Right lobe of liver (tissue), 6 donors: ENCODE measurements at places on chromosomes 4 and X. TPM values are rescaled to one million over a fixed set of nuclear protein-coding genes. Genes with fewer than 3 reads are reported as not detected.

CYBB gene
- total RNA-seq: 39.4 TPM

GRCh38 chr4:176441594-176441993 is 121.8 kb downstream of the SPCS3 start:
- DNase-seq: no peak

TLR10 gene
- total RNA-seq: not detected

BMP2K gene
- total RNA-seq: 18.9 TPM

- DNase-seq: no peak
These were observed 5.8 kb downstream of the ATG4A start for GRCh38 chrX:108097380-108097779.

DNA sequence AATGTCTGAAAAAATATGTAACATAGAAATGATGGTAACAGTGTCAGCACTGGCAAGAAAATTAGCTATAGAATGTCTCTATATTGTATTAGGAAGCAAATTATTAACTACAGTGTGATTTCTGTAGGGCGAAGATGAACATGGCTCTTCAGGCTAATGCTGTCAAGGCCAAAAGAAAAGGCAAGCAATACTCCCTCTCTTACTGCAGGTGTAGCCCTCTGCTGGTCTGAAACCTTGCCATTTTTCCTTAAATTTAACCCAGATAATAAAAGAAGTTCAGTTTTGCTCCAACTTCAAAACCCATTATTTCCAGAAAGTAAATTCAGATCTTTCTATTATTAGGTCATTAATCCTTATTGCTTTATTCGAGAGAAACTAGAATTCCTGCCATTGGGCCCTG is 215.9 kb downstream of the LRBA start:
- DNase-seq: no peak

GRCh38 chrX:135543172-135543571 is 22.7 kb downstream of the INTS6L start:
- no peak for DNase-seq

DNA sequence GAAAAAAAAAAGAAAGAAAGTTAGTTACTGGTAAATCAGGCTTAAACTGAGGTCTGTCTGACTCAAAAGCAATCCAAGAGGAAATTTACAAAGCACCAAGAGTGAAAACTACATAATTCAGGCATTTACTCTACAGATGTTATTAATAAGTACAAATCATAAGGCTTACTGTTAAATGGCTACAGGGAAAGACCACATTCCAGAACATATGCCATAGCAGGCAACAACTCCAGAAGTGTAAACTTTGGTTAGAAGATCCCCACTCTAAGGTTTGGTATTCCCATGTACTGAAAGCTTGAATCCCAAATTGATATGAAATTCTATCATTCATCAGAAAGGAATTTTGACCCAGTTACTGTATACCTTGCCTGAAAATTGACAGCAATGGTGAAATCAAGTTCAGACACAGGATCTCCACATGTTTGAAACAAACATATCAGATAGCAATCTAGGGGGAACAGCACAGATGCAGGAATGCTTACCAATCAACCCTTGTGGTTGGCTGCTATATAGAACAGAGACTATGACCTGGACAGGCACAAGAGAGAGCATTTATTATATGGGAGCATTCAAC is 6.6 kb downstream of the USP26 start:
- DNase-seq: no peak

DNA sequence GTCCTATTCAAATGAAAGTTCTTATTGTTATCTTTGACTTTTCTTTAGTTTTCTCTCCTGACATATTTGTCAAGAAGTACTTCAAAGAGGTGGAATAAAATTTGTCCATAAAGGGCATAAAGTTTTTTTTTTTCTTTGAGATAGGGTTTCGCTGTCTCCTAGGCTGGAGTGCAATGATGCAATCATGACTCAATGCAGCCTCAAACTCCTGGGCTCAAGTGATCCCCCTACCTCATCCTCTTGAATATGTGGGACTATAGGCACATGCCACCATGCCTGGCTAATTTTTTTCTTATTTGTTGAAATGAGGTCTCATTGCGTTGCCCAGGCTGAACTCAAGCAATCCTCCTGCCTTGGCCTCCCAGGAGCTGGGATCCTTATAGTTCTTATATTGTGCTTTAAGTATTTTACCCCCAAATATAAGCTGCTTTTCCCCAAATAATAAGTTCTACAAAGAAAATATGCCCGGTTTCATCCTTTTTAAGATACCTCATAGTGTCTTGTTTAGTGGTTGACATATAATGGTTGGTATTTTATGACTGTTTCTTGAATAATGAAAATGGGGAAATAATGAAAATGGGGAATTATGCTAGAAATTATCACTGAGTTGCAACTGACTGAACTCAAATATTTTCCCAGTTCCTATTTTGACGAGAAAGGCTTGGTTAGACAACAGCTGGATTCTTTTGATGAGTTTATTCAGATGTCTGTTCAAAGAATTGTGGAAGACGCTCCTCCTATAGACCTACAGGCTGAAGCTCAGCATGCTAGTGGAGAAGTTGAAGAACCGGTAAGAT is 11.6 kb downstream of the POLR2B start:
- no peak for DNase-seq

GRCh38 chrX:72169008-72169728 is 12.4 kb upstream of the PIN4 start:
- no peak for DNase-seq

GRCh38 chr4:115228851-115229250 is 115.4 kb upstream of the NDST4 start:
- DNase-seq: no peak

SLC10A4 gene
- not detected for total RNA-seq

OTC gene
- total RNA-seq: 125 TPM

GRCh38 chr4:6888506-6889071 is 21.0 kb upstream of the TBC1D14 start:
- DNase-seq: no peak

DNA sequence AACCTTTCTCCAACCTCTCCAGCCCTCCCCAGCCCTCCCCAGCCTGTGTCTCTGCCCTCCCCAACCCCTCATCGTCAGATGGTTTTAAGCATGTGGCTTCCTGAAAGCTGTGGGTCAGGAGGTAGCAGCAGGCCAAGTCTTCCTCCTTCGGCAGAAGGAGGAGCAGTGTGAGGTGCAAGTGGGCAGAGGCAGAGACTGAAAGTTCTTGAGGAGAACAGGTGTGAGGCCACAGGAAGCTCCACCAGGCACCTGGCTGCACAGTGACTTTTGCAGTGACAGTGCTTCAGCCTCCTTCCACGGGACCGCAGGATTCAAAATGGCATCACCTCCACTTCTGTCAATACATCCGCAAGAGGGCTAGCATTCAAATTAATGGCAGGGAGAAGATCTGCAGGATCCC is 203.9 kb upstream of the LEF1 start:
- DNase-seq: no peak

GRCh38 chr4:13056630-13057189 is 427.4 kb downstream of the RAB28 start:
- DNase-seq: no peak

DNA sequence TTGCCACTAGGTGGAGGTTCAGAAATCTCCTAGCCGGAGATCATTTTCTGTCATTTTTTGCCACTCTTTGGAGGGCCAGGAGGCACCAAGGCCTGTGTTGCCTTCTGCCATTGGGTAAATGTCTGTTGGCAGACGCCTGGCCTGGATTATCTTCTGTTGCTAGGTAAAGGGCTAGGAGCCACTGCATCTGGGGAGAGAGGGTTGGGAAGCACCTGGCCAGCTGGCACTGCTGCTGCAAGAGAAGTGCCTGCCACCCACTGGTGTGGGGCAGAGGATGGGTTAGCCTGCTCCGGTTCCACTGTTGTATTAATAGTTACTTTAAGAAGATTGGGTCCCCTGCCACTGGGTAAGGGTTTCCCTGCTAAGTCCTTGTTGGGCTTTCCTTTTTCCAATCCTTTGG is 58.1 kb downstream of the AWAT2 start:
- DNase-seq: no peak

DNA sequence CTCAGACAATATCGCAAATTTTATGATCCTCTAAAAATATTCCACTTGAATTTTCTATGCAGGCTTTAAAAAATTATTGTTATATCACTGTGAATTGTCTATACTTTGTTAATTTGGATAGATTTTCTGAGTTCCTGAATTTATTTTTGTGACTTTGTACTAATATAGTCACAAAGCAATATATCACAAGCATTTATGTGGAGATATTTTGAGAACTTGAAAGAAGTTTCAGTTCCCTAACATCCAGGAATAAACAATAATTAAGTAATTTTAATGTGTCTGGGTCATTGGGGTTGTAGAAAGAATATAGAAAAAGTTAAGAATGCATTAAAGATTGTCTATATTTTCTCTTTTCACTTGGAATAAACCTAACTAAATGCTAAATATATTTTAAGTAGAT is 32.0 kb downstream of the CXCL8 start:
- DNase-seq: no peak

JAKMIP1 gene
- total RNA-seq: not detected

MAML3 gene
- total RNA-seq: 4.6 TPM

F9 gene
- total RNA-seq: 414 TPM

DNA sequence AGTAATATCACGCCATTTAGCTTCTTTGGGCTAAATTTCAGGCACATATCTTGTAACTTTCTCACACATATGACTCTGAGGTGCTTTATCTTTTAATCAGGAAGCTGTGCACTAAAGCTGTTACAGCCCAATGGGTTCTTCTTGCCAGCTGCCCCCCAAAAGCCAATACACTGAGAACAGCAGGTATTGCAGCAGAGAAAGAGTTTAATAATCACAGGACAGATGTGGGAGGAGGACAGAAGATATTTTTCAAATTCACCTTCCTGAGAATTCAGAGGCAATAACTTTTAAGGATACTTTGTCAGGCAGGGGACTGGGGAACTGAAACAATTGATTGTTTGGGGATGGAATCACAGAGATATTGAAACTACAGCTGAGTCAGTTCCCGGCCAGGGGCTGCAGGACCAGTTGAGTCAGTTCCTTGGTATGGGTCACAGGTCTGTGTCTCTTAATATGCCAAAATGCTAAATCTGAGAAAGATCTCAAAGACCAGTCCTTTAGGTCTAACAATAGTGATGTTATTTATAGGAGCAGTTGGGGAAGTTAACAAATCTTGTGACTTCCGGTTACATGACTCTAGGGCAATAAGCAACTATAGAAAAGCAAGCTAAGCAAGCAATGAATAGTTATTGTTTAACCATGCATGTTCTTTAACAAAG is 28.1 kb downstream of the DDIT4L start:
- no peak for DNase-seq

- DNase-seq: no peak
These were observed 263.2 kb downstream of the DMD start for GRCh38 chrX:32948130-32948529.

GPRASP1 gene
- 1.2 TPM for total RNA-seq

GRCh38 chrX:149205937-149206336 is 299.2 kb downstream of the IDS start:
- no peak for DNase-seq

GRCh38 chr4:121156822-121157769 is 7.0 kb downstream of the TNIP3 start:
- DNase-seq: peak; percentile 34

- DNase-seq: no peak
These were observed 83.4 kb upstream of the FAM47B start for GRCh38 chrX:34859191-34859590.

GRCh38 chr4:52010986-52011385 is 9.2 kb downstream of the LRRC66 start:
- DNase-seq: no peak

MAGEA8 gene
- not detected for total RNA-seq

DNA sequence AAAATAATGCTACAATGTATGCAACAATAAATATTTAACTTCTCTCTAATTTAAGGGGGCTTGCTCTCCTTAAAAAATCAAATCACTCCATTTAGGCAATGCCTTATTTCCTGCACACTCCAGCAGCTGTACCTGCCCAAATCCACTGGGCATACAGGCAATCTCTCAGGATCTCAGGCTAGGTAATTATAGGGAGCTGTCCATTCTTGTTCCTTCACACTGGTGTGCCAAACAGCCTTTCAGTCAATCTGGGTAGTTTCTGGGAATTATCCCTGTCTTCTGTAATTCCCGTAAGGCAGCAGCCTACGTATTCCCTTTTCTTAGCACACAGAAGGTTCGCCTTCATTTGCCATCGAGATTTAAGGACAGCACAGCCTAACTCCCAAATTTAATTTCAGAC is 922.6 kb upstream of the SLIT2 start:
- DNase-seq: no peak

DNA sequence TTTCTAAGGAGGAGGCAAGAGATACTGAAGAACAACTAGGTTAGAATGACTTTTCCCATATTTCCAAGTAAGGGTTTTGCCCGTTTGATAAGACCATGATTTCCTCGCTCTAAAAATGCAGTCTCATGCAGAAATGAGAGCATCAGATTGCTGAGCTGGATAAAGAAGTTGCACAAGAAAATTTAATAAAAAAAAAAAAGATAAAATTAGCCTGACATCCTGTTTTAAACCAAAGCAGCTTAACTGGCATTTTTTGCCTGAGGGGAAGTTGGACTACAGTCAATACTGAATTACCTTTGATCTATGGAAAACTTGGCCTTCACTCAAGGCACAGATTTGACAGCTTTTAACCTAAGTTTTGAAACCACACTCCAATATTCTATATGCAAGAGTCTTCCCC is 208.4 kb downstream of the GASK1B start:
- no peak for DNase-seq

DNA sequence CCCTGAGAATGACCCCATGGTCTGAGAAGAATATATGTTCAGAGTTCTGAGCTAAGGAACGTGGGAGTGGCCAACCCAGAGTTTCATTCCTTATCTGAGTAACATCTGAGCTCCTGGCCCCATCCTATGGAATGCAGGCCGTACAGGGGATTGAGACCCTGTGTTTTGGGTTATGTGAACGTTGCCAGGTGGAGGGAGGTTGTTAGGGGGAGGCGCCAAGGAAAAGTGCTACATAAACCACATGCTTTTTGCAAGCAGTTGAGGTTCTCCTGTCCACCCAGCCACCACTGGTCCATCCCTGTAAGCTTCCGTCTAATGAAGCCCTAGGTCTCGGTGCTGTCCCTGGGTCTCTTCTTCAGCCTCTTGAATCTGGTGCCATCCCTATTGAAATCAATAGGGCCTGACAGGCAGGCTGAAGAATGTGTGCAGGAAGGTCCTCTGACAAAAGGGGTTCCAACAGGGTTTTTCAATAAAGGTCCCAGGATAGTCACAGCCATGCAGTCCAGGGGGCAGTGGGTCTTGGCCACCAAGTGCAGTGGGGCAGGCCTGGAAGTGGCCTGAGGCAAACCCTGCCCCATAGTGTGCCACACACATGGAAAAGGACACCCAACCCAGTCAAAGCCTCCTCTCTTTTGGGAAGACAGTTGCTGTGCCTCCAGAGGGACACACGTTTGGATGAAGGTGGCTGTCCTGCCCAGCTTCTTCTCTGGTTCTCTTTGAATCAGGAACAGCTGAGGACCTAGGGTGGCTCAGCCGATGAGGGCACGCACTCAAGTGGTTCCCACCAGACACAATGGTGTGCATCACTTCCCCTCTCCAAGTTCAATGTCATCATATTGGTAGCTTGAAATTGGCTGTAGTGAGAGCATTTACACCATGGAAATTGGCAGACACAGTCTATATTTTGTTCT is 53.5 kb downstream of the HTRA3 start:
- no peak for DNase-seq
